ENCODE measurements at places on chromosomes 4 and X.

DNA sequence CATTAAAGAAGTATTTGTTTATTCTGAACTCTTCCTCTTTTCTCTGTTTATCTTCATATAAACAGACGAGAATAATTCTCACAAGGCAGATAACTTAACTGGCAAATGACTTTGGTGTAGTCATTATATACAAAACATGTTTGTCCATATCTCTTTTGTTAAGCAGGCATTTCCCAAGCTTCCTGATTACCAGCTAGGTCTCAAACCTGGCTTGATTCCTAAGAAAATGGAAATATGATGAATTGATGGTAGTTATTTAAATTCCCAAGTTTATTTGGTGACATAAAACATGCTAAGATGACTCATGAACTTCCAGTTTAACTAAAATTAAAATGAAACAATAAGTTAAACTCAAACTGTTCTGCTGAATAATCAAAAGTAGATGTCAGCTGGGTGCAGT is 96.8 kb downstream of the ARSJ start:
- no peak for DNase-seq

GRCh38 chr4:76997532-76997931 is 48.0 kb downstream of the SEPTIN11 start:
- no peak for DNase-seq

- no peak for DNase-seq
These were observed 191.4 kb downstream of the TSPAN5 start for GRCh38 chr4:98466868-98467599.

DNA sequence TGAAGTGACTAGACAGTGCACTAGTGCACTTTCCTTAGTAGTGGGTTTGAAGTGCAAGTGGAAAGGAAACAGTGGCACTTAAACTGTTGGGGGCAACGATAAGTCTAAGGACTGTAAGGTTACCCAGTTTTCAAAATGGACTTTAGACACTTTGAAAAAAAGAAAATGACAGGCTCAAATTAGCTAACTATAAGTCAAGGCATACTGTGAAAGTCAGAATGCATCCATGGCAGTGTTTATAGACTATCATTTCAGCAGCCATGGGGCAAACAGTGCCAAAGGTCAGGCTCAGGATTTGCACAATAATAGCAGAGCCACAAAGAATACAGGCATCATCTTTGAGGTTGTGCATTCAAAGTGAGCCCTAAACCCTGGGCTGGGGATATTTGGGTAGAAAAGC is 104.4 kb downstream of the CXCL13 start:
- no peak for DNase-seq

DNA sequence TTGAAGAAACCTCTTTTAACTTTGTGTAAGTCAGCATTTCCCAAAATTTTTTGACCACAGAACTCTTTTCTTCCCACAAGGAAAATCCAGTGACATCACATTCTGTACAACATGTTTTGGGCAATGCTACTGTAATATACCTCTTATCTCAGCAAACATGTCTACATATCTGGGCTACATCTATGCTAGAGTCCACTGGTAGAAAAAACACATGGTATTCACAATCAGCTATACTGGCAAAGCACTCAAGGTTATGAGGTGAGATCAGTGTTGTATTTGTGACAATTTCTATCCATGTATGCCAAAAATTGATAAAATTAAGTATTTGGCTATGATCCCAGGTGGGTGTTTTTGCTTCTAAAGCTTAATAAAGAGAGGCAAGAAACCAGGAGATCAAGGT is 98.0 kb downstream of the ATP11C start:
- DNase-seq: no peak

DNA sequence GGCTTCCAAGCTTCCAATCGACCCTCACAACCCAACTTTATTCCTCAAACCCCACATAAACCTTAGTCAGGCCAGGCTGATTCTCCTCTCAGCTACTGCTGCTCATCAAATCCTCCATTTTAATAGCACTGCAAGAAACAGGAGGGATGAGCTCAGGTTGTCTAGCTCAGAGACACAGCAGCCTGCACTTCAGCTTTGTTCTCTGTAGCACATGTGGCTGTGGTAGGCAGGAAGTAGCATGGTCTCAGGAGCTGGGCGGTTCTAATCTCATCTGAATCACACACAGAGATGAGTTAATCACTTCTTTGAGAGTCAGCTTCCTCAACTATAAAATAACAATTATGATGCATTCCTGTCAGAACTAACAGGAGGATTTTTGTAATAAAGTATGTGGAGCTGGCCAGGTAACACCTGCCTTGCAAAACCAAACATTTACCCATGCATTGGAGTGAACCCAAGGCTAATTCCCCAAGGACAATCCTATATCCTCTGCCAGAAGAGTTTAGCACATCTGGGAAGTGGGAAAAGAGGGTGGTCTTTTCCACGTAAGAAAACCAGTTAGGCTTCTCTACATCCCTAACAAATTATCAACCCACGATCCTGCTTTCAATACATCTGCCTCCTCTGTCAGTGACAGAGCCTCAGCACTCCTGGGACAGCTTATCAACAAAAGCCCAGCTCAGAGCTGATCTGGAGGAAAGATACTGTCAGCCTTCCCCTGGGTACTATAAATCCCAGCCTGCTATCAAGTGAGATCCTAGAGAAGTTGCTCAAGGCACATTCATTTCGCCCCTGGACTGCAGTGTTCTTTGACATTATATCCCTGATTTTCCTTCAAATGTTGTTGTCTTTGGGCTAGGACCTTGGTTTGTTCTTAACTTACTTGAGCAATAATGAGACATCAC is 32.8 kb downstream of the ELOVL6 start:
- DNase-seq: no peak

DNA sequence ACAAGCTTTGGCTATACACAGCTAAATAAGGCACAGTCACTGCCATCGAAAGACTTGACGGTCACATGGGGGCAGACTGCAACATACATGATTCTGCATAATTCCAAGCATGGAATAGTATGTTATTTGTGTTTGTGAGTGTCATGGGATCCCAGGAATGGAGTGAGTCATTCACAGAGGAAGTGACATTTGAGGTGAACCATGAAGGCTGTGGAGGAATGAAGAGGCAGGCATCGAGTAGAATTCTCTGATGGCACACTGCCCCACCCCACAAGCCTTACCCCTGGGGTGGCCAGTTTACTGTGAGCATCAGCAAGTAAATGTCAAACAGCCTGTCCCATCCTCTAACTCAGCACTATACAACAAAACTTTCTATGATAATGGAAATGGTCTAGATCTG is 619.7 kb downstream of the MID1IP1 start:
- DNase-seq: no peak

- DNase-seq: no peak
These were observed 126.6 kb upstream of the SLC4A4 start for GRCh38 chr4:71212216-71212615.

GRCh38 chr4:74283614-74284013 is 24.7 kb upstream of the EPGN start:
- DNase-seq: no peak

DNA sequence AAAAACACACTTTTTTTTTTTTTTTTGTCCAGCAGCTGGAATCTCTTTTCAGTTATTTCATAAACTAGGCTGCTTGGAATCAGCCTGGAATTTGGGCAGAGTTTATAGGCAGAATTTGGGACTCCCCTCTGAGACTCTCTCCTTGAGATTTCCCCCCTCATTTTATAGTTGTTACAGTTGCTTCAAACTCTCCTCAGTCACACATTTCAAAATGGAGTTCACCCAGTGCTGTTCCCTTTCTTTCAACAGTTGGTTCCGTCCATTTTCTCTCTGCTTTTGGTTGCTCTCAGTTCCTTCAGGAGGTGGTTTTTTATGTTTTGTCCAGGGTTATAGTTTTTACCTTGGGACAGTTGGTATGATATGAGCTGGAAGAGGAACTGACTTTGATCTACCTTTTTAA is 27.5 kb downstream of the NSD2 start:
- DNase-seq: no peak

DNA sequence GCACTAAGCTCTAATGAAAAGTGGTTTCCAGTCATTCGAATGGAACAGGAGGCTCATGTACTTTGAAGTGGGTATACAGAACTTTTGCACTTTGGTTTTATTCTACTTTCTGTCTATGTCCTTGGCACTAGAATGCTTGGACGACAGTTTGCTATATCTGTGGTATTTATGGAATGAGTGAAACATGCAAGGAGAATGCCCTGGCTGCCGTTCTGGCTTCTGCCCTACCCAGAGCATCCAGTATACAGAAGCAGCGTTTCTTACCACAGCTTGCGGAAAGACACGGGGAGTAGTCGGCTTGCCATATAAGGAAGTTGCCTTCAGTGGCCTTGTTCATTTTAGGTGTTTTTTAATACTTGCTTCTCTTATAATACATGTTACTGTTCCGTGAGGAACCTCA is 98.0 kb downstream of the TBL1X start:
- no peak for DNase-seq

DNA sequence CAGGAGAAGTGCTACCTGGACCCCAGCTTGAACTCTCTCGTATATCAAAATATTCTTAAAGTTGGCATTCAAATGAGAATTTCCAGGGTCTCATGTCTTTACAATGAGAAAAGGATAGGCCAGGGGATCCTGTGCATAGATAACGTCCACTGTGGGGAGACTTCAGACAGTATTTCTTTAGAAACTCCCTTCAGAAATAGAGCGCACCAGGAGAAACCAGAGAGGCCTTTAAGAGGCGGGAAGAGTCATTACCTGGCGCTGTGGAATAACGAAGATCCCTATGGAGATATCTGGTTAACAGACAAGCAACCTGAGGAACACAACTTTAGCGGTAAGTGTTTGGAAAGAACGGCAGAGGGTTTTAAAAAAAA is 600 bp downstream of the RADX start:
- DNase-seq: no peak

DNA sequence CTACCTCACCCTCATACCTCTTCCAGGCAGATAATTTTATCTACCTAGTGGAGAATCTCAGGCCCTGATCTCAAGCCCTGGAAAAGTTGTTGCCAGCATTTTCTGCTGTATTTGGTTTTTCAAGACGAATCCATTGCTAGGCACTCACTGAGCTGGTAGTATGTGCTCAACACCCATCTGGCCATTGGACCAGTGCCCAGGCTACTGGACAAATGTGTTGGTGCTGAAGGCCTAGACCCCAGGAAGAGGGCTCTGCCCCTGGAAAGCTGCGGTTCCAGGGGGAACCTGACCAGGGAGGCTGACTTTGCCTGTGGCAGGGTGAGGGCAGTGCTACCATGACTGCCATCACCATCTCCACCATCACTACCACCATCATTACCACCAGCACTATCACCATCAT is 72.4 kb downstream of the PSAPL1 start:
- no peak for DNase-seq

- DNase-seq: no peak
These were observed 93.2 kb downstream of the SORBS2 start for GRCh38 chr4:185718578-185719499.

- no peak for DNase-seq
These were observed 356.0 kb downstream of the ADAM29 start for GRCh38 chr4:175273995-175274753.

DNA sequence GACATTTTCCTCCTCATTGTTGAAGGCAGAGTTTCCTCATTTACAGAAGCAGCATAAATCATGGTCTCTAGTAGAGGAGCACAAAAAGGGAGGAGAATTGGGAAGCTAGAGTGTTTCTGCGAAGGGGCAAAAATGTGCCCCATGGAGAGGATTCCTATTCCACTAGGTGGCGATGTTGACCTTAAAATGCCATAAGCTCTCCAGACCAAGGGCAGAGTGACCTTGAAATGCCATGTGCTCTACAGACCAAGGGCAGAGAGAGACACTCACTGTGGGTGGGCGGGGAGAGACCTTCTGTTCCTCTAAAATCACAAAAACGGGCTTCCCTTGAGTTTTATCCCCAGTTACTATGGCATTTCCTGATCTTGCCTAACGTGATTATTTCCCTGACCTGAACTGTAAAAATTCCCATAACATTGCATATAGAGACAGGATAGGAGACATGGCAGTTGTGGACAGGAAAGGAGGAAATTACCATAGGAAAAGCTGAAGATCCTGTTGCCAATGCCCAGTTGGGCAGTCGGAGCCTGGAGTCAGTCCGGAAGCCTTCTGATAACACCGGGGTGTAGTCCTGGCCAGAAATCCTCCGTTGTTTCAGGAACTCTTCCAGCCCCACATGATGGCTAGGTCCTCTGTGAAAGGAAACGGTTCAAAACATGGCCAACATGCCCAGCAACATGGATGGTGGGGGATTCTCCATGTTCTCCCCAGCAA is 567.7 kb downstream of the MAGEB5 start:
- DNase-seq: no peak

- DNase-seq: no peak
These were observed 139.9 kb upstream of the SLC4A4 start for GRCh38 chr4:71198958-71199357.

GRCh38 chr4:182190306-182190705 is 52.9 kb upstream of the TENM3 start:
- DNase-seq: no peak

DNA sequence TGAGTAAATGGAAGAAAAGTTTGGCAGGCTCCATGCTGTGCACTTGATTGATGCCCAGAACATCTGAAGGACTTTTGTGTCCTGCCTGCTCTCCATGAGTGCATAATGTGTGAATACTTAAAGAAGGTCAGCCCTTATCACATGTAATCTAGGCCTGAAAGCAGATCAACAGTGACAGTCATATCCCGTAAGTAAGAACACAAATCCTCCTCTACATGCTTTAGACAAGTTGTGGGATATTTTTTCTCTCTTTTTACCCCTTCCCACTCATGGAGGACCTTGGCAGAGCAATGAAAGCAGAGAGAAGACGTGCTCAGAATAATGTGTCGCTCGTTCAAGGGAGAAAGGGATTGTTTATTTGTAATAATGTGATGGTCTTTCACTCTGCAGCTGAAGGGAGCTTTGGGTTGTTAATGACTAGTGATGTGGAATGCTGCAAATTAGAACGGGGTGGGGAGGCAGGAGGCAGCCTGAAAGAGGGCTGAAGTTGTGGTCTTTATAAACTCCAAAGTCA is 286.6 kb downstream of the BMPR1B start:
- no peak for DNase-seq

GRCh38 chr4:8547108-8547911 is 32.9 kb upstream of the GPR78 start:
- DNase-seq: no peak

GRCh38 chr4:61299316-61299715 is 99.2 kb downstream of the ADGRL3 start:
- DNase-seq: no peak

GRCh38 chr4:85274955-85275354 is 200.0 kb upstream of the ARHGAP24 start:
- DNase-seq: no peak

DNA sequence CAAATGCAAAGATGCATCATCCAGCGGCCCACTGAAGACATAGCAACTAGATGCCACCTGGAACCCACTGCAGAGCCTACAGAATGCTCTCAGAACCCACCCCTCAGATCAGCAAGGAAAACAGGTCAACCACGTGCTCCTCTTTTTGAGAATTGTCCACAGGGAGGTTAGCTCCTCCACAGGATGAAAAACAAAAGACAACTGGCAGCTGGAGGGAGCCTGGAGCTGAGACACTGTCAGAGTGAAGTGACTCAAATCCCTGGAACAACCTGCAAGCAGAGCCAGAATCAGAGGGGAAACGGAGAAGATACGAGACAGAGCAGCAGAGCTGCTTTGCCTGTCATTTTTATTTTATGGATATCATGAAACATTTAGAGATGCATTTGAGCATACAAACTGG is 277.6 kb downstream of the GASK1B start:
- no peak for DNase-seq

All from hypothalamus (tissue), 51 donors.